CD4-positive, alpha-beta T cell (primary cell): ENCODE measurements at places on chromosomes 5 and 9.

DNA sequence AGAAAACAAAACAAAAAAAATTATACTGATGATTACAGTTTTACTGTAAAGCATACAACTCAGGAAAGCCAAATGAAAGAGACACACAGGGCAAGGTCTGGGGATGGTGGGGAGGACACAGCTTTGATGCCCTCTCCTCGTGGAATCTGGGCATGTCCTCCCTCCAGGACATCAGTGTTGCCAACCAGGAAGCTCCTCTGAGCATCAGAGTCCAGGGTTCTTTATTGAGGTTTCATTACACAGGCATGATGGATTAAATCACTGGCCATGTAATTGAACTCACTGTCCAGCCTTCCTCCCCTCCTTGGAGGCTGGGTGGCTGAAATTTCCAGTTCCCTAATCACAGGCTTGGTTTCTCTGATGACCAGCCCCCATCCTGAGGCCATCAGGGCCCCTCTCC, 89.6 kb upstream of the MIER3 start:
- no peak for DNase-seq

DNA sequence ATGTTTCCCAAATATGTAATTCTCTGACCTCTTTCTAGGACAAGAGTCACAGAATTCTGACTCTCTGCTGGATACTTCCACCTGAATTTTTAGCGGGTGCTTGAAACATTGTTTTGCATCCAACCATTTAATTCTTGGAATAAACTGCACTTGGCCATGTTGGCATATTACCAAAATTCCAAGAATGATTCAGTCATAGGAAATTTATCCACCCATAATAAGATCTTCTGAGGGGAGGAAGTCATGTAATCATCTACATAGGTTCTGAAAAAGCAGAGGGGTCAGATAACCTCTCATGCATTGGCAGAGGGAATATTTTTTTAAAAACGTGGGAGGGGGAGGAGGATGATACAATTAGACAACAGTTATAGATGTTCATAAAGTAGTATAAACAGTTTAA, 156.9 kb downstream of the PAM start:
- no peak for DNase-seq

GRCh38 chr5:176882567-176882903, 16.6 kb downstream of the HK3 start:
- no peak for DNase-seq

GRCh38 chr9:25513509-25514033, 164.7 kb downstream of the TUSC1 start:
- no peak for DNase-seq

GRCh38 chr5:5726401-5726800, 303.9 kb downstream of the ICE1 start:
- DNase-seq, result no peak

- DNase-seq, result no peak
These were observed 170.0 kb downstream of the SEC61B start for GRCh38 chr9:99391937-99392594.

GRCh38 chr9:36136272-36136893, at the start of gene GLIPR2:
TSS of gene GLIPR2 (plus strand) at chr9:36136733. CDS start at chr9:36136779, 46 bp downstream.
- DNase-seq, result peak; percentile 81

DNA sequence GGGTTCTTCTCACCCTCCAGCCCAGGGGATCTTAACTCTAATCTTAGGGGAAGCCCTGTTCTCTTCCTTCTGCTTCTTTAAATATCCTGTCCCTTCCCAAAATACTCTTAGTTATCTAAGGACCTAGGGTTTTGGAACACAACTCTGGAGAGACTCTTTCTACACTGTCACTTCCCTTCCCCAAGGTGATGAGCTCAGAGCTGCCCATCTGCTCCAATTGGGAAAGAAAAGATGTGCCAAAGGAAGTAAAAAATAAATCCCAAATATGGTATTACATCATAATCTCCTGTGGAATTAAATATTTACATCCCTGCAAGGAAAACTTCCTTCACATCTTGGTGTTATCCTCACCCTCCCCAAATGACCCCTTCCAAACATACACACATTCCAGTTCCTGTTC, 291.2 kb downstream of the EPB41L4A start:
- no peak for DNase-seq
